HL-60 (cell line): ENCODE measurements at places on chromosomes 5 and 9.

- no peak for DNase-seq
Observed at GRCh38 chr5:111469903-111470302, 42.4 kb downstream of the STARD4 start.

DNA sequence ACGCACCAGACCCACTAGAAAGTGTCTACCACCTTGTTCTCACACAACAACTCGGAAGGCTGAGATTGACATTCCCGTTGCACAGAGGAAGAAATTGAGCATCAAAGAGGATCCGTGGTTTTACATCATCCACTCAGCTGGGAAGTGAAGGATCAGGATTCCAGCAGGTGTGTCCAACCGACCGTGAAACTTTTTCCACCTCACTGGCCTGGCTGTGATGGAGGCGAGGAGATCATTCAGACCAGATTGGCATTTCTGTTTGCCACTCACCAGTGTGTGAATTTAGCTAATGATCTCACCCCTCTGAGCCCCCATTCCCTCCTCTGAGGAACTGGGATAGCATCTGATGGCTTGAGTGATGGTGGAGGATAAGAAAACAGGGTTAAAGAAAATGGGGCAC lies 46.7 kb upstream of the CPLX2 start:
- DNase-seq: no peak

GRCh38 chr9:124489222-124489621 lies 18.0 kb downstream of the NR5A1 start:
- no peak for DNase-seq

GRCh38 chr5:71832812-71833715 lies 114.0 kb downstream of the CARTPT start:
- no peak for DNase-seq
